ENCODE measurements at places on chromosomes 1 and 21. TPM values are rescaled to one million over a fixed set of nuclear protein-coding genes. Genes with fewer than 3 reads are reported as not detected.

Gene CD1B
- not detected for total RNA-seq

Gene KIF14
- total RNA-seq, result 0.29 TPM

Gene CCDC190
- not detected for total RNA-seq

GRCh38 chr1:93338387-93339146 is 7.1 kb upstream of the DR1 start:
- DNase-seq, result no peak

DNA sequence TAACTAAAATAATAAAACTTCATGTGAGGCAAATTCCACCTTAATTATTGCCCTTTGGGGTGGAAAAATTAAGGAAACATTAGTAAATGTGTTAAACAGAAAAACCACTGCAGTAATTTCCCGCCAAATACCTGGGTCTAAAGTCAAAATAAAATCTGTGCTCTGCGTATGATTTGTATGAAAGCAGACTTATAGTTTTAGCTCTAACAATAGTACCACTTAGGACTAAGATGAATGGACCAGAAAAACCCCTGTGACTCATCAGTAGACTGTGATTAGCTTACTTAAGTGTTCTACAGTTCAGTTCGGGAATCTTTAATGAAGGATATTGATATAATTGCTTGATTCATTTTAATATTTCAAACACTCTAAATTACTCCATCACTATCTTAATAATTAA is 23.3 kb upstream of the C1orf105 start:
- no peak for DNase-seq

DNA sequence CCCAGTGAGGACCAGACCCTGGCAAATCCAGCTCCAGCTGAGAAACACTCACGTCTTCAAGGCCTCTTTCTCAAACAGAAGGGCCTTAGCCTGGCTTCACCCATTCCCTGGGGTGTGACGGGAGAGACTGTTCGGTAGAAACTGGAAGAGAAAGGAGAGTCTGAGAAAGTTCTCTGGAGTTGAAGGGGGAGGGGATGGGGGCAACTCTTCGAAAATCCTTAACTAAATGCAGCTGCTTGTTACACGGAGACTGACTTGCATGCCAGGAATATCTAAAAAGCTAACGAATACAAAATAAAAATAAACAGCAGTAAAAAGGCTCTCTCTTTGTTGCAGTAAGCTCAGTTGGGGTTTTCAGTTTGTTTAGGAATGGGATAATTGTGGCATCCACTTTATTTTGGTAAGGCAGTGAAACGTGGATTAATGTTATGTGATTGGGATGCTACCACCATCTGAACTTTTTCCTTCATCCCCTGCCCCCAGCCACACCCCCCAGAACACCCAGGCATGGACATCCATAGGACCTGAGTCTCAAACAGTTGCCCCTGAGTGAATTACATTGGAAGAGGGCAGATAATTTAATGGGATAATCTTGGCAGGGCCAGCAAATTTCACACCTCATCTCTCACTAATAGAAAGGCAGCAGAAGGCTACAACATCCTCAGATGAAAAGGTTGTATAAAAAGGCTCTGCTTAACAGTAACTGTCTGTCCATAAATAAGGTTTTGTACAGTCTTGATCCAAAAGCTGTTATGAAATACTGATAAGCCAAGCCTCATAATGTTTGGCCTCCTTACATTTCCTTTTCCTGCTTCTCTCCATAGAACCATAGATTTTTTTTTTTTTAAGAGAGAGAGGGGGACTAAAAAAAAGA is 5.8 kb downstream of the ROR1 start:
- DNase-seq, result no peak

DNA sequence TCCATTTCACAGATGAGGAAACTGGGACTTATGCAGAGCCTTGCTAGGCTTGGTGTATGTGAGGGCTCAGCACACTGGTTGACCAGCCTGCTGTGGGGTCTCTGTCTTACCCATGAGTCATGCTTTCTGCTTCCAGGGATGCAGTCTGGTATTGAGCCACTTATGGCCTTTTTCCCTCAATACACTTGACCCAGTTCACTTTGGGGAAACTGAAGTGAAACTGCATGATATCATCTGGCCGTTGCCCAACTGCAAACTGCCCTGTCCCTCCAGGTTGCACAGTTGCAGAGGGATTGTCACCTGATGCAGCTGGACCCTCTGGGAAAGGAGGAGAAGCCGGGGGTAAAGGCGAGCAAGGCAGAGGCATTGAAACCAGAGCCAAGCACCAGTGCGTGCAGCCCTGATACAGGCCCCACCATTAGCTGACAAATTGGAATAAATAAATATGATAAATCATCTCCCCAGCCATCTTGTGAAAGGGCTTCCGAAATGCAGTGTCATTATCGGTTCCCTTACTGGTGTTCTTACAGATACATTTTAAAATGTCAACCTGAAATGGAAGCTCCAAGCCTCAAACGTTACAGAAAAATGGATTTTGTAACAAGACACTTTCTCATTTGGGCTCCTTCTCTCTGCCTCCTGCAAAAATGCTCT is 39.3 kb upstream of the DUSP10 start:
- DNase-seq, result no peak

DNA sequence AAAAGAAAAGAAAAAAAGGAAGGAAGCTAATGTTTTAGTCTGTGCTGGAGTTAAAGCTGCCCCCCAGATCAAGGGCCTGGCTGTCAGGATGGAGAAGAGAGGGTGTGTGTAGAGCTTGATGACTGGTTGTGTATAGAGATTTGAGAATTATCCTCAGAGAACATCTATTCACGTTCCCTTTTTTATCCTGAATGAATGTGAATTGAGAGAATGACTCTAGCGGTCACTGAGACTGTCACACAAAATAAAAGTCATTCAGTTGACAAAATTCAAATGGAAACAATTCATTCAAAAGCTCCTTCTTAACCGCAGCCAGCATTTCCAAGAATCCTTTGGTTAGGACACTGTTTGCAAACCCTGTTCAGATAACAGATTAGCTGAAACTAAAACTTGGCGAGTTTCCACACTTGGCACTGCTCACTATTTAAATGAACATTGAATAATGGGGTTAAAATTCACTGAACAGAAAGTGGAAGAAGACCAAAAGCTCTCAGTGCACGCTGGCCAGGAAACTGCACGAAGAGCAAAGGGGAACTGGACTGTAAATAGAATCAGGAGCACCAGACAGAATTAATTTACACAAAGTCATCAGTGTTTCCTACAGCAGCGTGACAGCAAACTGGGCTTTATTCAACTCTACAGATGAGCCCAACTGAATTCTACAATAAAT is 13.6 kb upstream of the FAM89A start:
- no peak for DNase-seq

DNA sequence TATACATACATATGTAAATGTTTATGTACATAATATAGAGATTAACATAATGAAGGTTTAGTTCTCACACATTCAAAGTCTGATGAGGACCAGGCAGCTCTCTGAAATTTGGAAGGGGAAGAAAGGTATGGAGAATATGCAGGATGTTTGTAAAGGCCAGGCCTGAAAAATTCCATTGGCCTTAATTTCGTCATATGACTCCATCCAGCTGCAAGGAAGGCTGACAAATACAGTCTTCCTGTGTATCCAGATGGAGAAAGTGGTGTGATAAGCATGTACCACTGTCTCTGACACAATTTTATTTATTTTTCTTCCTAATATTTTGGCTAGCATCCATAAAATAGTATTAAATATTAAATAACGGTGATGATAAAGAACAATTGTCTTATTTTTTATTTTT is 6.3 kb upstream of the SGIP1 start:
- no peak for DNase-seq

GRCh38 chr21:46503922-46504550 is 45.3 kb downstream of the DIP2A start:
- DNase-seq, result no peak

DNA sequence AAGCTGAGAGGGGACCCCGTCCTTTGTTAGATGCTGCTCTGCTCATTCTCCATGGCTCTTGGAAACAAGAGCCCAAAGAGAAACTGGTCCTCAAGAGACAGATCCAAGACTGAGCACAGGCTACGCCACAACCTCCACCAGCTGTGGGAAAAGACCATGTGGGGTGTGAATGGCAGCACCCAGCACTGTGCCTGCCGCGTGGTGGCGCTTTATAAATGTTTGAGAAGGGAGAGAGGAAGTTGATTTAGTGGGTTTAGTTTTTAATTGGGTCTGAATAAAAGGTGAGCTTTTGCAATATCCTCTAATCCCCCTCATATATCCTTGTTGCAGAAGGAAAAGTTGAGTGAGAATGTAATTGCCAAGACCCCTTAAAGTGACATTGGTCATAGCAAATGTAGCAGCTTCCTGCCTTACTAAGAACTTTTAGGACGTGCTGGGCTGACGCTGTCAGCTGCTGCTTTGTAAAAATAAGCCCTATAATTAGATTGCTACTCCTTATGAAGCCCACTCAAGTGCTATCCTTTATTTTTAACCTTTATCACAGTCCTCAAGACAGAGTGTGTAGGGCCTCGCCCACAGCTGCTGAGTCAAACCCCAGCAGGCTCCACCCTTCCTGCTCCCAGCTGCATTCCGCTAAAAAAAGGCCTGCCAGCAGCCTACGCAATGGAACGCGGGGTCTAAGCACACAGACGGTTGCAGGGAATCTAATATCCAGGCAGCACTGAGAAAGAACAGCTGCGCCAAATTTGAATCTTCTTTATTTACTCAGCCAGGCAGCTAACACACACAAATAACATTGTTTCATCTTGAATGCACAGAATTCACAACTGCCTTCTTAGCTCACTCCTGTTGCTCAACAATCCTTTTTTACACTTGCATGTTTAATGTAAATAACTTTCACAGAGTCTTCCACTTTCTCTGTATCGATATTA is 47.4 kb upstream of the PRDX6 start:
- DNase-seq, result peak; percentile 60

DNA sequence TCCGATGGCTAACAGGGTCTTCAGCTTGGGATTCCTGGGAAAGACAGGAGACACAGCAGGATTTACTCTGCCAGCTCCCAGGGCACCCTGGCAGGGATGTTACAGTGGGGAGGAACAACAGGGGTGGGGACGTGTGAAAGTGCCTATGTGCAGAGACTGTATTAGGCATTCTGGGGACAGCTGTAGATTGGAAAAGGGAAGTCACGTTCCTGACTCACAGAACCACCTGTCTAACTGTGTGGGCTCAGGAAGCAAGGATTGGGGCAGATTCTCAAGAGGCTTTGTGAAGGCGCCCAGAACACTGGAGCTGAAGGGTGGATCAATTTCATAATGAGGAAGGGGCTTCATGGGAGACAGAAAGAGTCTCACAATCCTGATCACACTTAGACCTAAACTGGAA is 4.4 kb downstream of the CHIT1 start:
- DNase-seq, result no peak

DNA sequence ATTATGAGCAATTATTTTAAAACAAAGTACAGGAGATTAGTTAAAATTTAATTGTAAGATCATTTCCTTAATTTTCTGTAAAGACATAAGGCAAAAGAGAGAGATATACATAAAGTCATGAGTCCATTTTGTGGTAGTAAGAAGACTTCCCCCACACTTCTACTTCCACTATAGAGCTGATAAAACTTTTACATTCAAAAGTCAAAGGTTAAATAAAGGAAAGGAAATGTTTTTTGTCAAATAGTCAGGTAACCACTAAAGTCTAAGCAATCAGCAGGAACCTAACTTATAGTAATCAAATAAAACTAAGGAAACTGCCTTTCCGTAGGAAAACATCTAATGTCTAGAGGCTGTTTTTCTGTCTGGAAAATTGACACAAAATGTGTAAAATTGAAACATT is 110.9 kb downstream of the DENND1B start:
- no peak for DNase-seq

GRCh38 chr1:210262897-210263272 is 30.3 kb downstream of the SERTAD4 start:
- no peak for DNase-seq

DNA sequence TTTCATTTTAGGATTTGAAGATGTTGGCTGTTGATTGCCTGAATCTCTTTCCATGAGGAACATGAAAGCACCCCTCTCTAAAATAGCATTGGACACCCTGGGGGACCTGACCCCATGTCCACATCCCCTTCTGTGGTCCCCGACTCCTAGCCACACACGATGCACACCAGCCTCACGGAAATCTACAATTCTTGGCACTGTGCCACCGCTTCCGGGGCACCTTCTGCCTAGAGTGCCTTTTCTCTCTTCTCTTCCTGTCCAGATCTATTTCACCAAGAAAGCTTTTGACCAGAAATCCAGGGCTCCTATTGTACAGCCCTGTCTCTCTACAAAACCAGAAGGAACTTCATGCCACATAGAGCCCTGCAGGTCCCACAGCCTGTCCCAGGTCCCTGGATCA is 50.3 kb downstream of the MYSM1 start:
- no peak for DNase-seq

GRCh38 chr1:31618916-31619846 is 1.7 kb downstream of the HCRTR1 start:
- DNase-seq, result no peak

DNA sequence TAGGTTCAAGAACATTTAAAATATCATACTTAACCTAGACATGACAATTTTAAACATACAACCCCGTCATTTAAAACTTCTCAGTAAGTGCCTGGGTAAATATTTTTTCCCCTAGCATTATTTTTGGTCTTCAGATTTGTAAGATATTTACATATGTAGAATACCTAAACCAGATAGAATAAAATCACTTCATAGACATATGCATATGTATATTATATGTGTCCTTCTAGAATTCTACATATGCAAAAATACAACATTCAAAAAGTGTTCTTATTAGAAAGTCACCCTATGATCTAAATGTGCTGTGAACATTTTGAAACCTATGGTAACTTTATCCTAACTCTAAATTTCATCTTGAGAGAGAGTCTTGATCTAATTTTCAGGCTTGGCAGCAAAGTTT is 1467.0 kb upstream of the B3GALT2 start:
- DNase-seq, result no peak

DNA sequence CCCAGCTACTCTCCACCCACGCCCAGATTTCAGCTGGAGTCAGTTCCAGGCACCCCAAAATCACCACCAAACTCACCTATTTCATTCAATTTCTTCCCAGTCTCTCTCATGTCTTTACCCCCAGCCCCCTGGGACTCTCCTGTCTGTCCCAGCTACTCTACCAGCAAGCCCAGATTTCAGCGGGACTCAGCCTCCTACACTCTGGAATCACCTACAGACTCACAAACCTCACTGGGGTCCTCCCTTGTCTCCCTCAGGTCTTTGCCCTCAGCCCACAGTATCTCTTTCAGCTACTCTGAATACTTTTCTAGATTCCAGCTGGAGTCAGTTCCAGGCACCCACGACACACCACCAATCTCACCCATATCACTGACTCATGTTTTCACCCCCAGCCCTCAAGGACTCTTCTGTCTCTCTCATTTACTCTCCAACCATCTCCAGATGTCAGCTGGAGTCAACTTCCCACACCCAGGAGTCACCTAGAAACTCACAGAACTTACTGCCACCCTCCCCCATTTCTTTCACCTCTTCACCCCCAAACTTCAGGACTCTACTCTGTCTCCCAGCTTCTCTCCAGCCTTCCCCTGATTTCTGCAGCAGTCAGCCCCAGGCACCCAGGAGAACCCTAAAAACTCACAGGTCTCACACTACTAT is 1529.3 kb upstream of the TPTE start:
- DNase-seq, result no peak

GRCh38 chr1:234148350-234148749 is 224.9 kb upstream of the COA6 start:
- DNase-seq, result no peak

GRCh38 chr1:9784508-9785133 is 39.1 kb downstream of the CLSTN1 start:
- DNase-seq, result no peak

GRCh38 chr21:34582506-34583150 is 32.3 kb downstream of the RCAN1 start:
- DNase-seq, result no peak
